Activated naive CD8-positive, alpha-beta T cell treated with anti-CD3 and anti-CD28 coated beads for 36 hours (primary cell): ENCODE measurements at places on chromosomes 1 and 21.
A peak's percentile ranks its signal among the peaks of the same experiment; 100 is the strongest.

DNA sequence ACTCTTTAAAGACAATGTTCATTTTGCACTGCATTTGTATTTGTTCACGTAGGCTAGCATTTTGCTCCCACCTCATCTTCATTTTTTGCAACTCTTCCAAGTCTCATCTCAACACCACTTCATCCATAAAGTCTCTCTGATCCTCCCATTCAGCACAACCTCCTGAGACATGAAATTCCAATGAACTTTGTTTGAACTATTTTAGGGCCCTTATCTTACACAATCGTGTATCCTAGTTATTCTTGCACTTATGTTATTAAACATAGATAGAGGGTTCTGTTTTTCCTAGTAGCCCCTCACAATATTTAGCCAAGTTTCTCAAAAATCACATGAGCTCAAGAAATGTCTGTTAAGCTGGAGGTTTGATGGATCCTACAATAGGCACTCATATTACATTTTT is 500.5 kb upstream of the ADAMTS5 start:
- DNase-seq = no peak

GRCh38 chr1:117679299-117679698 is 73.5 kb downstream of the TENT5C start:
- DNase-seq = no peak

DNA sequence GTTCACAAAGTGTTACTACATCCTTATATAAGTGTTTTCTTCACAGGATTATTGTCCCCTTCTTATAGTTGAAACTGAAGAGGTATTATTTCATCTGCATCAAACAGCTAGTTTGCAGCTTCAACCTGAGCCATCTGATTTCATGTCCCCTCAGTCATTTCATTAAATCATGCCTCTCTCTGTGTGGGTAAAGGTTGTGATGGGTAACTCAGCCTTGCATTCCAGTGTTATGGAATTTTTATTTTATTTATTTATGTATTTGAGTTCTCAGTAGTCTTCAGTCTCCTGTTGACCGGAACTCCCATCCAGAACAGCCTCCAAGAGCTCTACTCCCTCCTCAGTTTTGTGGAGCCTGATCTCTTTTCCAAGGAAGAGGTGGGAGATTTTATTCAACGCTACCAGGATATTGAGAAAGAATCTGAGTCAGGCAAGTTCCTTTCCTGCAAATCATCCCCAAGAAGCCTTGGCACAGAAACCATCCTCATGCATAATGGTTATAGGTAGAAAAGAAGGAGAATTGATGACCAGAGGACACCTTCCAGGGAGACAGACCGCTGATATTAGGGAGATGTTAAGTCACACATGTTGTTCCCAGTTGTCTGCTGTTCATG is 21.8 kb downstream of the CHD1L start:
- DNase-seq = no peak

- no peak for DNase-seq
Measured at GRCh38 chr1:54991939-54992338, 6.8 kb upstream of the BSND start.

- no peak for DNase-seq
Measured at GRCh38 chr1:62364721-62365120, 45.5 kb upstream of the KANK4 start.

- DNase-seq = no peak
Measured at GRCh38 chr1:50080904-50081586, 27.7 kb upstream of the ELAVL4 start.

- DNase-seq = no peak
Measured at GRCh38 chr1:17060306-17060749, 6.5 kb upstream of the SDHB start.

DNA sequence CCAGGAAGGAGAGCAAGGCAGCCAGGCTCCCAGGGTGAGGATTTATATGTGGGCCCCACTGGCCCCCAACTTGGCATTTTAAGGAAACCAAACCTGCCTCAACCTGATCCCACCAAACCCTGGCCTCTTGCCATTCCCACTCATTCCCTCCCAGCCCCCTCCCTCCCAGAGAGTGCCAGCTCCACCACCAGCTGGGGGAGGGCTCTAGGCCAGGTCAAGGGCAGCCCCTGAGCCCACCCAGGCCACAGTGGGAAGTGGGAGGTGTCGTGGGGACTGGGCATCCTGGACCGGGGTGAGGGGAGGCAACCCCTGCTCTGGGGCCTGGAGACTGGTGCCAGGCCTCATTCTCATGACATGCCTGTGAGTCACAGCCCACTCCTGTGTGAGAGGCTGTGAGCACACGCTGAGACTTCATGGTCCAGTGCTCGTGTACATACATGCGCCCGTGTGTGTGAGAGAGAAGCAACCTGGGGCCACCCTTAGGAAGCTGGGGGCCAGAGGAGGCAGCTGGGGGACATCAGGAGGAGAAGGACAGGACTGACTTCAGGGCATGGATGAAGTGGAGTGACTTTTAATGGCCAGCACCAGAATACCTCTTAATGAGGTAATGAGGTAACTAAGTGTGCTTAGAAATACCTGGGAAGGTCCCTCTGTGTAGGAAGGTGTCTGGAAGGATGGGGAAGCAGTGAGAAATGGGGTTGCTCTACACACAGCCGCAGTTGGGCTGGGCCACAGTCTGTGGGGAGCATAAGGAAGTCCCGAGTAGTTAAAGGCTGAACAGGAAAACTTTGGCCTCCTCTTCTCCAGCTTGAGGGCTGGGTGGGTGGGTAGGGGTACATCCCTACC is at the start of gene S100A2:
TSS of gene S100A2 (minus strand) at position 316 of the 846 bp plus-strand sequence. CDS start 1,967 bp downstream, outside the sequence.
- peak; percentile 49 for DNase-seq

DNA sequence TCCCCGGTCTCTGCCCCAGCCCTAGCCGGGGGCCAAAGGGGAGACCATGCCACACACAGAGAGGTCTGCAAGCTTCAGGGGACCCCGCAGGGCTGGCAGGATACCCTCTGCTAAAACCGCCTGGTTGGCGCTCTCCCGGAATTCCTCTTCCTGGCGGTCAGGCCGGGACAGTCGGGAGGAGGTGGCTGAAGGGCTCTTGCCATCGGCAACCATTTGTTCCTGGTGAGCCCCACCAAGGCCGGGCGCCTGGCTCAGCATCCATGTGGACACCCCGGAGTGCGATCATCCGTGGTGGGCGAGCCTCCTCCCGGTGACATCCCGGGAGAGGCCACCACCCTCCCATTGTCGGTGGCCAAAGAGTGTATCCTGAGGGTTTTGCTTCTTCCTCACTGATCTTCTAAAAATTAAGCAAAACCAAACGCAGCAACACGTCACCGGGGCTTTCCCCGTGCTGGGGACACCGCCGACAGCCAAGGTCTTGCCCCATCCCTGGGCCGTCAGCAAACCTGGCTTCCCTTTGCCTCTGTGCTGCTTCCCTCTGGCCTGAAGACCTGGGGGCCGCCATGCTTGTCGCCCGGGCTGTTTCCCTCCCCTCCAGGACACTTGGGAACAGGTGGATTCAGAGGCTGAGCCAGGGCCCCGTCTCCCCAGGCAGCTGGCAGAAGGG is 59.1 kb upstream of the TTC34 start:
- no peak for DNase-seq

GRCh38 chr1:150683914-150684313 is 13.0 kb downstream of the GOLPH3L start:
- DNase-seq = no peak

DNA sequence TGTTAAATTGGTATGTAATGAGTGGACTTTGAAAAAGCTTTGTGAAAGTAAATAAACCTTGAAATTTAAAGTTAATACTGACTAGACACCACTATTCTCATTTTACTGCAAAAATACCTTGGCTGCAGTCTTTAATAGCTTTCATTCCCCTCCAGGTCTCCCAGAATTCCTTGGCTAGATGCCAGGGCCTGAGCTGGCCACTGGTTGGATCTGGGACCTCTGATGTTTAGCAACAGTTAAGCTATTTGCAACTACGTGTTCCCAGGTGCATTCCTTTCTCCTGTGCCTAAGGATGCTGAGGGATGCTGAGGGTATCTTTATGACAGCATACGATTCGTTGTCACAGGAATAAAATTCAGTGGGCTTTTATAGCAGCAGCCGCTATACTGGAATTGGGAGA is 938.7 kb downstream of the TTLL7 start:
- DNase-seq = no peak

DNA sequence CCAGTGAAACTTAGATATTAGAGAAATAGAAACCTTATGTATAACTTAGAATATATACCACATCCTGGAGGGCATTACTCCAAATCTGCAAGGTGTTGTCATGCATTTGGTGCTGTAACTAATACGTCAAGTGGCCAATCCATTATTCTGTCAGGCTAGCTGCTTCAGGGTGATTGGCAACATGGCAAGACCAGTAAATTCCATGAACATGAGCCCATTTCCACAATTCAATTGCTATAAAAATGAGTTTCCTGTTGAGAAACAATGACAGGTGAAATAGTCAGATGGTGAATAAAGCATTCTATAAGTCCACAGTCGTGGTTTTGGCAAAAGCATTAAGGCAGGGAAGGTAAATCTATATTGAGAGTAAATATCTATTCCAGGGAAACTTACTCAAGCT is 566.0 kb downstream of the ADGRL2 start:
- DNase-seq = no peak

DNA sequence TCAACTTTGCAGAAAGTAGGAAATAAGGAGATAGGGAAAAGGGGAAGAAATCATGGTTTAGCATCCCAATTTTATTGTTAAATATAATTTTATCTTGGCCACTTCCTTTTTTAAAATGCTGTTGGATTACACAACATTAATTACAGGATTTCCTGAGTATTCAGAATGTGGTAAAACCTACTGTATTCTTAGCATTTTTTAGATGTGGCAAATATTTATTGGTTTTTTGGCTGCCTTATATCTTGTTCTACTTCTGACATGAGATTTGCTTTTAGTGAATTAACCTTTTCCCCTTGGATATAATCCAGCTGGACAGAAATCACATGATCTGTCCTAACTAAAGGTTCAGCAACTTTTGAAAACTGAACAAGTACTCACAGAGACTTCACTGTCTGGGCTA is 104.9 kb downstream of the PTGS2 start:
- no peak for DNase-seq

- DNase-seq = no peak
Measured at GRCh38 chr21:38787016-38787415, 18.7 kb upstream of the ETS2 start.

DNA sequence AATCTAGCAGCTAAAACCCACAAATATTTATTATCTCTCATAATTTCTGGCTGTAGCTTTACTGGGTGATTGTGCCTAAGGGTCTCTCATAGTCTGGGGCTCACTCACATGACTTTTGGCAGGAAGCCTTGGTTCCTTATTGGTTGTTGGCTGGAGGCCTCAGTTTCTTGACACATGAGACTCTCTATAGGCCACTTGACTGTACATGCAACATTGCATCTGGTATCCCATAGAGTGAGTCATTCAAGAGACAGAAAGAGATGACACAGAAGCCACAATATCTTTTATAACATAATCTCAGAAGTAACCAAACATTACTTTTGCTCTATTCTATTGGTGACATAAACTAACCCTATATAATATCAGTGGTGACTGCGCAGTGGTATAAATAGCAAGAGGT is 128.5 kb upstream of the HNRNPU start:
- no peak for DNase-seq

GRCh38 chr1:207259391-207259790 is 62.1 kb upstream of the CD55 start:
- no peak for DNase-seq

- no peak for DNase-seq
Measured at GRCh38 chr1:15413563-15414444, 4.1 kb downstream of the EFHD2 start.

GRCh38 chr1:41382480-41383090 is 21.4 kb downstream of the FOXO6 start:
- DNase-seq = no peak

DNA sequence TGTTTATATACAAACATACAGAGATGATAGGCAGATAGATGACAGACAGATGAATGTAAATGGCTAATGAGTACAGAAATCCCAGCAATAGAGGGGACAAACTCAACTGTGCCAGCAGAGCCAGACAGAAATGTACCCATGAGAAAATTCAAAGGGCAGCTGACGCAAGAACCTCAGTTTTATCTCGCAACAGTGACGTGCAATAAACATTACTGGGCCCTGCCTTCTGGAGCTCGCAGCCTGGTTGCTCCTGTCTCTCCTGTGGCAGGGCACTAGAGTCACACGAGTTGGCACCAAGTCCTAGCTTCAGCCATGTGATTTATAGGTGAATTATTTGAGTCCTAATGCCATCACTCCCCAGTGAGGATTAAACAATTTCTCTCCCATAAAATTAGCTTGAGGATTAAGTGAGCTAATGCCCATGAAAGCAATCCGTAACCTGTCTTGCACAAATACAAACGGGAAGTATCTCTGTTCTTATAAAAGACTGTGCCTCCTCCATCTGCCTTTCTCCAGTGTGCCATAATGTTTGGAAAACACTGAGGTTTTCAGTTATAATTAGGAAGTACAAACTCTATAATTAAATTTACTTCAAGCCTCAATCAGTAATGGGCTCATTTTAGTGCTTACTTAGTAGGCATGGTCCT is 50.7 kb downstream of the VAV3 start:
- DNase-seq = no peak

DNA sequence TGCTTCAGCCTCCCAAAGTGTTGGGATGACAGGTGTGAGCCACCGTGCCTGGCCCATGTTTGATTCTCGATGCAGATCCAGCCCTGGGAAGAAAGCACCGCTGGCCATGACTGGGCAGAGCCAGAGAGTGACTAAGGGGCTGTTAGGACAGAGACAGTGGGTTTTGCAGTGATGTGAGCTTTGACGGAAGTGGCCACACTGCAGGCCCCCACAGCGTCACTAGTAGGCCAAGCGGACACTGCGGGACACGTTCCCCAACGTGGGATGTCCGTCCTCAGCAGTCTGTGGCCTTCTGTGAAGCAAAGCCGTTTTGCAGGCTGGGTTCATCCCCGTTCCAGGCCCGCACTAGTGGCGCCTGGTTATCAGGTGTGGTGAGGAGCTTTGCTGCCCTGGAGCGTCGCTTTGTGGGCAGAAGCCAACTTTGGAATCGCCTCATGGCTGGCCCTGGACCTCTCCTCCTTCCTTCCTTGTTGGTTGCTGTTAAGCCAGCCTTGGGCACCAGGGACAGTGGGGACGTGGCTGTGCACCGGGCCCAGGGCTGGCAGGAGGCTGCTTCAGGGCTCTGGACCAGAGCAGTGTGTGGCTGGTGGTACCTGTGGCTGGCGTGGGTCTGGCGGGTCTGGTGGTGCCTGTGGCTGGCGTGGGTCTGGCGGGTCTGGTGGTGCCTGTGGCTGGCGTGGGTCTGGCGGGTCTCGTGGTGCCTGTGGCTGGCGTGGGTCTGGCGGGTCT is 41.2 kb downstream of the SKI start:
- no peak for DNase-seq

DNA sequence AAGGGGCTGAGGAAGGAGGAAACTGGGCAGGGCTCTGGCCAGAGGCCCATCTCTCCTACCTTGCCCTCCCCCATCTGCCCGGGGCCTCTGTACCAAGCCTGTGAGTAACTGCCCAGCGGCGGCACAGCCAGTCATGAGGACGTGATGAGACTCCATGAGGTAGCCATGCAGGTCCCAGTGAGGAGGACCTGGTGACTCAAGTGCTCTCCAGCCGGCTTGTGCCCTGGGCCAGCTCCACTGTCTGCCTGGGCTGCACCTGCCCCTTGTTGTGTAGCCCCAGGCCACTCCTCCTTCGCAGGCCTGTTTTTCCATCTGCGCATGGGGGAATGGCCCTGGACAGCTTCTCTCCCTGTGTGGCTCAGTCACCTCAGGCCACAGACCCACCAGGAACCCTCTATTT is 42.0 kb upstream of the PADI1 start:
- DNase-seq = no peak

GRCh38 chr1:241240069-241240468 is 116.9 kb downstream of the RGS7 start:
- no peak for DNase-seq
